ENCODE measurements at places on chromosomes 5 and 9. TPM values are rescaled to one million over a fixed set of nuclear protein-coding genes. Genes with fewer than 3 reads are reported as not detected.

The GDF9 gene
- polyA plus RNA-seq, result 0.21 TPM

The OR13J1 gene
- polyA plus RNA-seq, result not detected

The TXNDC8 gene
- polyA plus RNA-seq, result not detected

The CDH12 gene
- polyA plus RNA-seq, result not detected

The SPINK7 gene
- 0.87 TPM for polyA plus RNA-seq

The SLC12A7 gene
- polyA plus RNA-seq, result 2.4 TPM

The BTNL8 gene
- polyA plus RNA-seq, result not detected

The TMEM174 gene
- not detected for polyA plus RNA-seq

The CERCAM gene
- 25.9 TPM for polyA plus RNA-seq

Measured in keratinocyte (primary cell).